ENCODE measurements at places on chromosomes 2 and 18.

- DNase-seq: no peak
These were observed 24.8 kb downstream of the ESCO1 start for GRCh38 chr18:21575656-21576055.

GRCh38 chr2:24889221-24889620 lies 30.8 kb downstream of the ADCY3 start:
- no peak for DNase-seq

GRCh38 chr2:114553027-114553426 lies 110.6 kb downstream of the DPP10 start:
- no peak for DNase-seq

DNA sequence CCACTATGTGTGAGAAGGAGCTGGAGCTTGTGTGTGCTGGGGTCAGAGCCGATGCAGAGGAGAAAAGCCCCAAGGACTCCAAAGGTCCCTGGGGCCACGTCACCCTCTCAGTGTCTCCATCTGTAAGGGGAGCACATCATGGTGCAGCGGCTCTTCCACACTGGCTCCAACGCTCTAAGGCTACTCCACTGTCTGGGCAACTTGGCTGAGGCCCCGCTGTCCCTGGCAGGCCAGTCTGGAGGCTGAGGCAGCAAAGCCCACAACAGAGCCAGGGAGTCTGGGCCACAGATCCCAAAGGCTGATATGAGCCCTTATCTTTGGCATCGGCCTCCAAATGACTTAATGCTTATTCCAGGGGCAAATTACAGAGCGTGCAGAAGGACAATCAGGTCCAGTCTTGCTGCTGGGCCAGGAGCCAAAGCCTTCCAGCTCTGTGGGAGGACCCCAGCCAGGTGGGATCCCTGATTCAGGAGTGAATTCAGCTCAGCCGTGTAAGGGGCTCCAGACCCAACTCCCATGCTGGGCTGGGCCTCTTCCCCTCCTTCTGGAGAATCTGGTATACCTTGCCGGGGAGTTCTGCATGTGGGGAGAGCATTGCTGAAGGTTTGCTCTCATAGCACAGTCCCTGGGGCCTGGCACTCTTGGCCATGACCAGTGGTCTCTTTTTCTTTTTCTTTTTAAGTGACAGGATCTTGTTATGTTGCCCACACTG lies 1.8 kb upstream of the DUSP2 start:
- DNase-seq: no peak

DNA sequence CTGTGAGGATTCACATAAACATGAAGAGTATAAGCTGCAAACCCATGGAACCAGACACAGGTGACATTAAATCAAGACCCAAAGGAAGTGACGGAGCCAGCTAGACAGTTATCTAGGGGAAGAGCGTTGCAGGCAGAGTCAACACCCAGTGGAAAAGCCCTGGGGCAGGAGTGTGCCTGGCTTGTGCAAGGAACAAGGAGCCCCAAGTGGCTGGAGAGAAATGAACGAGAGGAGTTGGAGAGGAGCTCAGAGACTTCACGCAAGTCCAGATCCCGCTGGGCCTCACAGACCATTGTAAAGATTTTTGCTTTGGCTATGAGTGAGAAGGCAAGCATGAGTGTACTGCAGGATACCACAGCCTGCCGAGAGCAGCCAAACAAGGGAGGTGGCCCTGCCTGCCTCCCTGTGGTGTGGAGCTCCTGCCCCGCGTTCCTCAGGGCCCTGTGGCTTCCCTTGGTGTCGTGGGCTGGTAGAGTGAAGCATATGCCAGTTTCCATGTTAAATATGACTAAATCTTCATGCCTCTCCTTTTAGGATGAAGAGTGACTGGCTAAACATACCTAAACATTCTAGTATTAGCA lies 88.2 kb downstream of the SP3 start:
- no peak for DNase-seq

DNA sequence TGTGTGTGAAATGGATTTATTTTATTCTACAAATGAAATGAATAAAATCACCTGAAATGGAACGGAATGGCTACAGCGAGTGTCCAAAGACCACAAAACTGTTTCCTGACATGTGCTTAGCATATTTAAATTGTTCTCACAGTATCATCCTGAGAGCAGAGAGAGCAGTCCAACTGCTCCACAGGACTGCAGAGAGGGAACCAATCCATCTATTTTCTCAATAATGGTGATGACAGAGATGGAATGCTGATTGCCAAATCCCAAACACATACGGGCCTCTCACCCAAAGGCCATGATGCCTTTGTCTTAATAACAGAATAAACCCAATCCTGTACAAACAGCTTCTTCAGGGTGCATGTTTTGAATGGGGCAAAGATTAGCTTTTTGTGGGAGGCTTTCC lies 41.1 kb downstream of the STAT1 start:
- DNase-seq: no peak

- DNase-seq: peak; percentile 84
These were observed 48.7 kb downstream of the CRIM1 start for GRCh38 chr2:36404318-36404717.

DNA sequence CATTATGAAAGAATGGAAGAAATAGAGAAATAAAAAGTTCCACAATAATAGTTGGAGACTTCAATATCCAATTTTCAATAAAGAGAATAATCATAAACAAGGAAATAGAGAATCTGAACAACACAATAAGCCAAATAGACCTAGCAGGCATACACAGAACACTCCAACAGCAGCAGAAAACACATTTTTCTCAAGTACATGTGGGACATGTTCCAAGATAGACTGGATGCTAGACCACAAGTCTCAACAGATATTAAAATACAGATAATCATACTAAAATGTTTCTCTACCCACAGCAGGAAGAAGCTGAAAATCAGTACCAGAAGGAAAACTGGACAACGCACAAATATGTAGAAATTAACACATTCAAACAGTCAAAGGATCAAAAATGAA lies 113.9 kb downstream of the USP34 start:
- DNase-seq: peak; percentile 71

DNA sequence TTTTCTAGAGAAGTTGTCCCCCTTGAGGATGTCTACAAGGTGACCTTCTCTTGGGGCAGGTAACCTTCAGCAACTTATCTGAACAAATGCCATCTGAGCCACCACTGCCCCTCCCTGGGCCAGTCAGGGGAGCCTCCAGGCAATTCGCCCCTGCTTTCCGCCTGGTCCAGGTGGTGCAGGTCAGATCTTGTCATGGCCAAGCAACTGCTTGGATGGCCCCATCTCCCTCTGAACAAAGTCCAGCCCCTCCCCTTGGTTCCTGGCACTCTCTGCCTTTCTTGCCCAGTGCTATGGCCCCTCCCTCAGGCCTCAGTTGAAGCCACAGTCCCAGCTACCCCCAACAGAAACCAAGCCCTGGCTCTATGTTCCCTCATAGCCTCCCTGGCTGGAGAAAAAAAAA lies 138.7 kb downstream of the ALPK2 start:
- no peak for DNase-seq

DNA sequence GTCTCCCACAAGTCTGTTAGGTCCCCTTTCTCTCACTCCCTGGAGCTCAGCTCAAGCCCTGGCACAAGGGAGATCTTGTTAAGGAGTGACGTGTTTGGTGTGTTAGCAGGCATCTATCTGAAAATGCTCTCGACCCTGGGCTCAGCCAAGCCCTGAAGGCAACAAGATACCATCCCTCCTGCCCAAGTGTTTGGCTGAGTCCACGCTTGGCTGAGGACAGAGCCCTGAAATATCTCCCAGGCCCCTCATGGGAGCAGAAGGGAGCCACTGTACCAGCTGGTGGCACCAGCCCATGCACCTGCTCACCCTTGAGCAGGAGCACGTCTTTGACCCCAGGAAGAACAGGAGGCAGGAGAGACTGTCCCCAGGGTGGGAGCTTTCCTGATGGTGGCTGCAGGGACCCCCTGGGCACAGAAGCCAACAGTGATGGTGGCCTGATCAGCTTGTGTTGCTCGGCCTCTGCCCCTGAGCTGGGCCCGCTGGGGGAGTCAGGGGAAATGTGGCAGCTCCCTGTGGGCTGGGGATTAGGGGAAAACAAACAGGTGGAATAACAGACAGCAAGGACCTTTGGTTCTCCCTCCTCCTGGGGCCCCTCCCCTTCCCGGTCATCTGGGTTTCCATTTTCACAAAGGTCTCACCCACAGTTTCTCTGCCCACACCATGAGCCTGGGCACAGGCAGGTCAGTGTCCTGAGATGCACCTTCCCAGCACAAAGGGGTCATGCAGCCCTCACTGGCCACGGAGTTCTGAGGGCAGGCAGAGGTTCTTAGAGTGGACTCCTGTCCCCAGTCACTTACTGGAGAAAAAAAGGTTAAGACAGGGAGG lies 91.6 kb downstream of the RHOB start:
- DNase-seq: no peak
